ENCODE measurements at places on chromosomes 1 and 21.
A peak's percentile ranks its signal among the peaks of the same experiment; 100 is the strongest.

GRCh38 chr1:26169669-26170471, at the start of gene ZNF593:
TSS of gene ZNF593 (plus strand) at chr1:26169908. CDS start at chr1:26169984, 76 bp downstream.
- DNase-seq: peak; percentile 97

DNA sequence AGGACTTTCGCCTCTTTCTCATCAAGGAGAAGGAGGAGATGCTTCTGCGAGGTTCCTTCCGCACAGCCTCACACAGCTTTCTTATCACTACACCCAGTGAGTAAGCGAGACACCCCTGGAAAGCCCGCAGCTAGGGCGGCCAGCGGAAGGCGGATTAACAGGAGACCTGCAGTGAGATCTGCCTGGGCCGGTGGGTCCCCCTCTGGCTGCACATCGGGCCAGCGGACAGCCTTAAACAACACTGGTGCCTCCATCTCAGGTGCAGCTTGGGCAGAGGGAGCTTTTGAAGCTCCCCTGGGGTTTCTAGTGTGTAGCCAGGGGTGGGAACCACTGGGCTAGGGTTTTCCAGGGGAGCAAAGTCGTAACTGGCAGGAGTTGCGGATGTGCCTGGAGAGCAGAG, 17.5 kb upstream of the MTARC1 start:
- no peak for DNase-seq

DNA sequence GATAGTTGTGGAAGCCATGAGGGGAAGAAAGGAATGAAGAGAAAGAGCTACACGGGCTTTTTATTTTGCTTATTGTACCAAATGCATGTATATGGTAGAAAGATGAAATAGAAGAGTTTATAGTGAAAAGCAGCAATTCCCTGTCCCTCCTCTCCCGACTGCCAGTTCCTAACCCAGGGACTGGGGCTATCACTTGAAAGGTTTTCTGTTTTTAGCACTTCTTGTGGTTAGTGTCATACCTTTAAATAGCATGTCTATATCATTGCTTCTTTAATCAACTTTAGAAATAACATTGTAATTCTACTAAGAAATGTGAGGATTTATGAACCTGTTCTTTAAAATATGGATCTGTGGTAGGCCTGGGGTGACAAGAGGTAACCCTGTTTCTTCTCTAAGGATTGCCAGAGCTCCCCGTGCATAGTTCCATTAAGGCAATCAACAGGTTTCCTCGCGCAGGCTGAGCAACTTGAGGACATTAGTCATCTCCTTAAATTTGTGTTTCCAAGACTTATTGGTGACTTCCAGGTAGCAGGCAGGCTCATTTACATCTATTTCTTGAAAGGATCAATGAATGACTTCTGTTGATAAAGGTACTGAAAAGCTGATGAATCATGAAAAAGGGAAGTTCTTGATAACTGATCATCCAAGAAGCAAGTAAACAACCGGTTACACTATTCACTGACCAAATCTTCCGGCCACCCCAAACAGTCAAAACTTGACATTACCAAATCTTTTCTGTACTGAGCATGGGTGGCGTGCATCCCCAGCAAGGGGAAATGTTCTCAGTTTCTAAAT, 37.8 kb upstream of the S1PR1 start:
- no peak for DNase-seq

DNA sequence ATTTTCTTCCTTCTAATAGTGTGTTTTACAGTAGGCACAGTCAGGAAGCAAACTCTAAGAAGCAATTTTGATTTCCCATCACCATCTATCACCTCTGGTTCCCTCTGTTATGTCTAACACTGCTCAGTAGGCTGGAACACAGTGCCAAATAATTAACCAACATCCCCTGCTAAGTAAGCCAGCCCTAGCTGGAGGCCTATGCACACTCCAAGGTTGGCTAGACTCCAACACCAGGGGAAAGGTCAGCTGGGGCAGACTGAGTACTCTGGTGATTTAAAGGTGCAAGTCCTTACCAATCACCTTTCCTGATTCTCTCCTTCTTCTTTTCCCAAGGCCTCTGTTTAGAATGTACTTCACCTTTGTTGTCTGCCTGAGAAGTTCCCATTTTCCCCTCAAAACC, 46.5 kb upstream of the BEND5 start:
- no peak for DNase-seq

DNA sequence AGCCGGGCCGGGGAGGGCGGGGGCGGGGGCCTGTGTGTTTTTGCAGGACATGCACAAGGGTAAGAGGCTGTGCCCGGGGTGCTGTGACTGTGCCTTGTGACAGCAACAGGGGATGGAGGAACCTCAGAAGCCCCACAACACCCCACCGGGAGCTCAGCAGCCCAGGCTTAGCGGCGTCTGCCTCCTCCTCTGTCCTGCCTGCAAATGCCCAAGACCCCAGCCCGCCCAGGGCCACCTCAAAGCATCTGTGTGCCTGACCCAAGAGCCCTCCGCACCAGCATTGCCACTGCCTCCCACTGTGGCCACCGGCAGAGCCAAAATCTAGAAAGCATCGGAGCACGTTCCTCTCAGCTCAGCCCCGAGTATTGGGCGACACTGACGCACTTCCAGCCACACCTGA, 2.7 kb upstream of the ACTRT2 start:
- DNase-seq: no peak

DNA sequence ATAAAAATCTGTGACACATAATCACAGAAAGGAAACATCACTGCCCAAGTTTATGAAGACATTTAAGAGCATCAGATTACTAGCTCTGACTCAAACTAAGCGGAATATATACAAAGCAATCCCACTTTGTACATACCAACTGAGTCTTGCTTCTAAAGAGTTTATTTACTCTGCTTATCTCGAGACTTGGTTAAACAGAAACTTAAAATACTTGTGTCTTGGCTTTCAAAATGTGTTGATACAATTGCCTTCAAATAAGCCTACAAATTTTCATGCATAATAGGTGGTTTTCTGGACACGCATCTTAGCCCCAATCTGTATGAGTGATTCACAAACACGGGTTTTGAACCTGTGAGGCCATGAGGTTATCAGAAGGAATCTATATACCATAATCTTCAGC, 21.0 kb downstream of the CD160 start:
- no peak for DNase-seq

GRCh38 chr1:38000529-38001455, 4.5 kb downstream of the FHL3 start:
- DNase-seq: no peak

GRCh38 chr1:245091171-245091621, 63.6 kb upstream of the KIF26B start:
- DNase-seq: no peak

DNA sequence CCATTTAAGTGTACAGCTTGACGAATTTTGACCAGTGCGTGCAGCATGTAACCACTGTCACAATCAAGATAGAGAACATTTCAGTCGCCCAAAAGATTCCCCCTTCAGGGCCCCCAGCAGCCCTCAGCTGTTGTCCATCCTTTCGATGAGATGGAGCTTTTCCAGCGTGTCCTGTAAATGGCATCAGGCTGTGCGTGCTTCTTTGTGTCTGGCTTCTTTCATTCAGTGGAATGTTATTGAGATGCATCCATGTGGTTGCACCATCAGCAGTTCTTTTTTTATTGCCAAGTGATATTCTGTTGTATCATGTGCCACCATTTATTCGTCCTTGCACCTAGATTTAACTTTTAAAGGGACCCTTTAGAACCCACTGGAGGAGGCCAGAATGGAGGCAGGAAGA, 21.9 kb downstream of the UBE2Q1 start:
- DNase-seq: no peak

DNA sequence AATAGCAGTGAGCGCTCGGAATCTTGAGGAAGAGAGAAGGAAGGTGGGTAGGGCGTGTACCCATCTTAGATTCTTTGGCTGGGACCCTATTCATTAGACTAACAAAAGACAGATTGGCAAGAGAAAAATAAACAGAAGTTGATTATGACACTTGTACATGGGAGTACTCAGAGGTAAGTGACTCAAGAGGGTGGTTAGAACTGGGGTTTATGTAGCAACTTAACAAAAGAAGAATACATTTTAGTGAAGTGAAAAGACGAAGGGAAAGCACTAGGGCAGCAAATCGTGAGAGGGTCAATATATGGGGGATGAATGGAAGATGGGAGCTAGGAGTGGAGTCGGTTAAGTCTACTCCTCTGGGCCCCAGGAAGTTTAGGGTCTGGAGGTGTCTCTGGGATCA, 25.8 kb upstream of the RCC2 start:
- DNase-seq: no peak

- no peak for DNase-seq
Observed at GRCh38 chr1:194055536-194055935, 869.1 kb upstream of the B3GALT2 start.

DNA sequence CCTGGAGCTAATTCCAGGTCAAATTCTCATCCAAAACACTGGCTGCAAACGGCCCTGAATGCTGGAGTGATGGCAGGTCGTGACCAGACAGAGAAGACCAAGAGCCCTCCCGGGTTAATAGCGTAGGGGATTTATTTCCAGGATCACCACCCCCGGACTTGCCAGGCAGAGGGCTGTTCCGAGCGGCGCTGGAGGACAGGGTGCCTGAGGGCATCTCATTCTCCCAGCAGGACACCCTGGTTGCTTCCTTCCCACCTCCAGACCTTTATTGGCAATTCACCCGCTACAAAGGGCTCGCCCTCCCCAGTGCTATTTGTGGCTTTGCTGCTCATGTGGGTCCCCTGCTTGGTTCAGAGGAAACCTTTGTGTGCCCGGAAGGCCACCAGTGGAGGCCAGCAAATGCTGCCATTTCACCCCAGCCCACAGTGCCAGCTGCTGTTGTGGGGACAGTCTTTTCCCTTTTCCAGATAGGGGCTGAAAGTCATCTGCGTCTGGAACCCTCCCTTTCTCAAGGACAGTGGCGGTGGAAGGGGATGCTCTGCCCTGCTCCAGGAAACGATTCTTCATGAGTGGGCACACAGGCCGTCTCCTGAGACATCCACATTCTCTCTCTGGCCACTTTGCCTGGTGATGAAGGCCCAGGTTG, 19.0 kb upstream of the C1orf174 start:
- no peak for DNase-seq

- no peak for DNase-seq
Observed at GRCh38 chr1:156690675-156691036, 13.4 kb upstream of the NES start.

DNA sequence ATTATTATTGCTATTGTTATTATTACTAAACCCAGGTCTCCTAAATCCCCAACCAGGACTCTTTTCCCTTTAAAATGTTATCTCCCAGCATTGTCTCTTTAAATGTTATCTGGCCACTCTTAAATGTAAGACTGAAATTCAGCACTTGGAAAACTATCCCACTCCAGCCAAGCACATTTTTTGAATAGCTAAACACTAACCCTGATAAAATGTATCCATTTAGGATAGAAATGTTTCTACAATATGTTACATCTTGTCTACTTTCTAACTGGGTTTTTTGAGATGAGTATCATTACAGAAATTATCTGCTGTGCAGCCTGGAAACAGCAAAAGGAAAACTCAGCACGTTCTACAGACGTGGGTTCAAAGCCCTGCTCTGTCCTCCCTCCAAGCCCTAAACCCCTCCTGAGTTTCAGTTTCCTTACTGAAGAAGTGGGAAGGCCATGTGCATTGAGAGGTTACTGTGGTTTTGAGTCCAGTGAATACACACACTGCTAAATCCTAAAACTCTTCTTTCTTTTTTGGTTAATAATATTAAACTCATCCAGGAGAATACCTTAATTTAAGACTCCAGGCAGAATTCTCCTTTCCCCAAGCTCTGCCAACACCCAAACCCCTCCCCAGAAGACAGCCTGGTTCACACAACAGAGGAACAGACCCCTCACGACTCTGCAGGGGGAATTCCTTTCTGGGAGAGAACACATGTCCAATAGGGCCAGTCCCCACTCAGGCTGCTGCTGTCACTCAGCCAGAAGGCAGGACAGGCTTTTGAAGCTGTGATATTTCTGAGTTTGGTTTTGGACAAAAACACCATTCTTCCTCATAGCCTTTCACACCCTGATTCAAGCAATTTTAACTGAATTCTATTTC, 41.9 kb downstream of the HIVEP3 start:
- DNase-seq: no peak

DNA sequence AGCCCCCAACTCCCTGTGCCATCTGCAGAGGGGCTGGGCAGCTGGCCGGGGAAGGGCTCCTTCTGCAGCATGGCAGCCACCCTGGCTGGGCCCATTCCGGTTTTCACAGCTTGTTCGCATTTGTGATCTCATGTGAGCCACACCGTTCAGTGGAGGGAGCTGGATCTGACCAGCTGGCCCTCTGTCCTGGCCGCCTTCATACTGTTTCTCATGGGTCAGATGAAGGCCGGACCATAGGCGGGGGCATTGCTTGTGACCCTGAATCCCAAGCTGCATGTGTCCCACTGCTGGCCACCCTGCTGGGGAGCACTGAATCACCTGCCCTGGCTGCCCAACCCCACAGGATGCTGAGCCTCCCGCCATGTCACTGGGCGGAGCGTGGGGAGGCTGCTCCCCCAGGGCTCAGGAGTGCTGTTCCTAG, 36.4 kb upstream of the PRSS38 start:
- peak; percentile 30 for DNase-seq

- no peak for DNase-seq
Observed at GRCh38 chr21:46381541-46381940, 57.6 kb downstream of the PCNT start.

DNA sequence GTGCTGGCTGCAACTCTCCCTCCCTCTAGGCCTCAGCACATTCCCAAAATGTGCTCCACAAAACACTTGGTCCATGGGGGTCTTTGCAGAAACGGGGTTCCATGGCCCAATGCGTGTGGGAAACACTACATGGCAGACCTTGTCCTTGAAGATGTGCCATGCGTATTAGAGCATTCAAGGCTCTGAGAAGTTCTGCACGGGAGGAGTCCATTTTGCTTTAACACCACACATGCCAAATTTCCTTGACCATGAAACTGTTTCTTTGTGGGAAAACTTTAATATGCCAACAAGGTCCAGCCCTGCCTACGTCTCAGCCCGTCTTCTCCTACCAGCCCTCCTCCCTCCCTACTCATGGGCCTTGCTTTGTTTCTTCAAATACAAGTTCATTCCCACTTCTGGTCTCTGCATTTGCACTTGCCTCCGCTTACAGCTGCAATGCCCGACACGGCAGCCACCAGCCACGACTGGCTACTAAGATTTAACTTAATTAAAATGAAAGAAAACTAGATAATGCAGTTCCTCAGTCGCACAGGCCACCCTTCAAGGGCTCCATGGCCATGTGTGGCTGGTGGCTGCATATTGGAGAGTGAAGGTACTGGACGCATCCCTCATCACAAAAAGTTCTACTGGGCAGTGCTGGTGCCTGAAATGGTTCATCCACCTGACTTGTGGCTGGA, 19.2 kb upstream of the TAS1R2 start:
- DNase-seq: no peak
